ELF-1 (cell line): ENCODE measurements at places on chromosomes 16 and 17.

DNA sequence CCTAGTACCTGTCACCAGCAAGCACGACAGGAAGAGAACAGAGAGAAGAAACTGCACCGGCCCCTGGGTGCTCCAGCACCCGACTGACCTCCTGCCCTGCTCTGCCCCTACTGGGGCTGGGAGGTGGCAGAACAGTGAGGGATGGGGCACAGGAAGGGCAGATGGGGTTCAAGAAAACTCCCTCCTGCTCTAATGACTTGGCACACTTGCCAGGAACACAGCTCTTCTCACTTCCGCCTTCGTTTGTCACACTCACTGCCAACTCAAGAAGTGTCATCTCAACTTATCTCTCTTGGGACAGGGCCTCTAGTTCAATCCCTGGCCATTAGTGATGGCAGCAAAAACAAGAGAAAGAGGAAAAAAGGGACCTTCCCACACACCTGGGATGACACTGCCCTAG is 42.7 kb upstream of the ICAM2 start:
- DNase-seq = no peak

DNA sequence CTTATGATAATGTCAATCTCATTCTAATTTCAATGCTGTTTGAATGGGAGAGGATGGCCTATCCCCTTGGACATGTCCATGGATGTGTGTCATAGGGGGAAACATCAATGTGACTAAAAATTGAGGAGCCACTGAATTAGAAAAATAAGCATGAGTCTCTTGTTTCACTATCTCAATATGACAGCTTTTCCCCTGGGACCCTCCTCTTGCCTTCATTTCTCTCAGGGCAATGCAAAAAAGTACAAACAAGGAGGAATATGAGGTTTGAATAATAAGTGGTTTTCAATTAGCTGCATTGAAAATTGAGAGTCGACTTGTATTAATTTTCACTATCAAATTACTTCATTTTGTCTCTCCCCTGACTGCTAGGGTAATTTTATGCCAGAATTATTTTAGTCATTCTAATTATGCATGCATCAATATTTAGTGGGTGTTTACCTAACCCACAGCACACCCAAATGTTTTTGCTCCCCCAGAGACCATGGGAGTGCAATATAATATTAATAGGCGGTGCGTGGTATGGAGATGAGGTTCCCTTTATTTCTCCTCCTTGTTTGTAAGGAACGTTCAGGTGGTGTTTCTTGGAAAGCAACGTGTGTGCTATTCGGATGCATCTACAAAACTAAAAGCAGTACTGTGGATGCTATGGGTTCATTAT is 6.8 kb upstream of the SDR42E1 start:
- no peak for DNase-seq

DNA sequence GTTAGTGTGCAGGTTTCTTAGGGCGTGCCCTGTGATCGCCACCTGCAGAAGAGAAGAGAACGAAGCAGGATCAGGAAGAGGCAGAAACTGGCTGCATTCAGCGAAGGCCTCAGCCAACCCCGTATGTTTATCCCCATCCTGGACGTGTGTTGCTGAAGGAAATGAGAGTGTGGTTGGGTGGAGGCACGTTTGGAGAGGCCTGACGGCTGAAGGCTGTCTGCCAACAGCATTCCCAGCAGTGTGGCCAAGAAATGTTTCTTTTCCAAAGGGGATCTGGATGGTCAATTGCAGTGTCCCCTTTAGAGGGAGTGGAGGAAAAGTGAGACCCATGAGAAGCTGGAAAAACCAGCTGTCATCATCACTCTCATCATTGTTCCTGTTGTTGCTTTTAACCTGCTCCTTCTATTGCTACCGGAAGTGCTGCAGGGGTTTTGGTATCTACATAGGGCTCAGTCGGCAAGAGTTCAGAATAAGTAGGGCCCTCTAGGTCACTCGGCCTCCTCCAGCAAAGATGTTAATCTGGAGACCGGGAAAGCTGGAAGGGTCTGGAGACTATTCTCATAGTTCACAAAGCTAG is 46.5 kb upstream of the SLC47A1 start:
- peak; percentile 82 for DNase-seq

DNA sequence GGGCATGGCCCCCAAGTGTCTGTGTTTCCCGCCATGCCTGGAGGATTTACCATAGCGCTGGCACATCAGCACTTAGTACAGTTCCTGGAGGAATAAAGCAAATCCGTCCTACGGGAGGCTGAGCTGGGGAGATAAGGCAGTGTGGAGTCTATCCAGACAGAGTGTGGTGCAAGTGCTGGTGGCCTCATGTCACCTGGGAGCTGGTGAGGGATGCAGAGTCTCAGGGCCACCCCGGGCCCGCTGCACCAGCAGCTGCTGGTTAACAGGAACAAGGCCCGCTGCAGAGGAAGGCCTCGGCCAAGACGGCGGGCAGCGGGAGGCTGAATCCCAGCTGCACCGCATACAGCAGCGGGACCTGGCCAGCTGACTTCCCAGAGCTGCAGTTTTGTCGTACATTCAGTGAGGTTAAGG is 57.3 kb upstream of the CDC42EP4 start:
- DNase-seq = peak; percentile 39

GRCh38 chr17:34255841-34256240 is 756 bp downstream of the CCL2 start:
- no peak for DNase-seq

DNA sequence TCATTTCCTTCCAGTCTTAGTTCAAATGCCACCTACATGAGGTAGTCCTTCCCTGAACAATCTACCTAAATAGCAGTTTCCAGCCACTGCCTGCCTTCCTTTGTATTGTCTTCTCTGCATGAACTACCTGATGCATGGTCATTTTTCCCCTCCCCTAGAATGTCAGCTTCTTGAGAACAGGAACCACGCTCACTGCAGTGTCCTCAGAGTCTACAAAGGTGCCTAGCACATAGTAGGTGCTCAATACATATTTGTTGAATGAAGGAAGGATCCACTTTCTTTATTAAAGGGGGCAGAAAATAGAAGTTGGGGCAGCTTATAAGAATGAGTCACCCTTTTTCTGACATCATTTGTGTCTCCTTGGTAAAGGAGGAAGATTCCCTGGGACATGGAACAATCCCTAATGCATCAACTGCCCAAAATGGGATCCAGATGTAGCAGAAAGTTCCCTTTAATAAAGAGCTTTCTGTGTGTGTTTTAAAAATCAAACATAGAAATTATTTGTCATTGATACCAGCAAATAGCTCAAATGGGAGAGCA is 4.4 kb upstream of the CYLD start:
- DNase-seq = no peak

- DNase-seq = no peak
These were observed 94.7 kb upstream of the SIAH1 start for GRCh38 chr16:48479955-48480354.

DNA sequence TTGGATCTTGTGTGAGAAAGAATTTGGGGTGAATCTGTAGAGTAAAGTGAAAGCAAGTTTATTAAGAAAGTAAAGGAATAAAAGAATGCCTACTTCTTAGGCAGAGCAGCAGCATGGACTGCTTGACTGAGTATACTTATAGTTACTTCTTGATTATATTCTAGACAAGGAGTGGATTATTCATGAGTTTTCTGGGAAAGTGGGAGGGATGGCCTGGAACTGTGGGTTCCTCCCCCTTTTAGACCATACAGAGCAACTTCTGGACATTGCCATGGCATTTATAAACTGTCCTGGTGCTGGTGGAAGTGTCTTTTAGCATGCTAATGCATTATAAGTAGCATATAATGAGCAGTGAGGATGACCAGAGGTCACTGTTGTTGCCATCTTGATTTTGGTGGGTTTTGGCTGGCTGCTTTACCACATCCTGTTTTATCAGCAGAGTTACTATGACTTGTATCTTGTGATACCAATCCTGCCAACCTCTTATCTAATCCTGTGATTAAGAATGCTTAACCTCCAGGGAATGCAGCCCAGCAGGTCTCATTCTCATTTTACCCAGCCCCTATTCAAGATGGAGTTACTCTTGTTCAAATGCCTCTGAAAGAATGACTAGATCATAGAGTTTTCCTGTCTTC is 58.7 kb downstream of the HSD17B2 start:
- no peak for DNase-seq

DNA sequence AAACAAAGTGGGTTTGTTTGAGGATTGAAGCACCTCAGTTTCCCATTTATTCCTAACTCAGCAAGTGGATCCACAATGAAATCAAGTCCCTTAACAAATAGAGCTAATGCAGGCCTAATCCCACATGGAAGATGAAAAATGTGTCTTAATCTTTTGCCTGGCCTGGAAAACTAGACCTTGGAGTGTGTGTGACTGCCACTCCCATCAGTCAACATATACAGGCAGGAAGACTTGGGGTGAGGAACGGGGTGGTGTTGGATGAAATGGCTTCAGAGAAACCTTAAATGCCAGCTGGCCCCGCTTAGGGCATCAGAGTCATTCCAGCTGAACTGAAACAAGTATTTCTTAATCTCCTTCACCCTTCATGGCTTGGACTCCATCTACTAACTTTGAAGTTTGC is 269.5 kb downstream of the MAF start:
- no peak for DNase-seq

GRCh38 chr16:17306745-17307144 is 164.0 kb downstream of the XYLT1 start:
- no peak for DNase-seq

- DNase-seq = no peak
These were observed 13.2 kb upstream of the RPTOR start for GRCh38 chr17:80531400-80531799.

DNA sequence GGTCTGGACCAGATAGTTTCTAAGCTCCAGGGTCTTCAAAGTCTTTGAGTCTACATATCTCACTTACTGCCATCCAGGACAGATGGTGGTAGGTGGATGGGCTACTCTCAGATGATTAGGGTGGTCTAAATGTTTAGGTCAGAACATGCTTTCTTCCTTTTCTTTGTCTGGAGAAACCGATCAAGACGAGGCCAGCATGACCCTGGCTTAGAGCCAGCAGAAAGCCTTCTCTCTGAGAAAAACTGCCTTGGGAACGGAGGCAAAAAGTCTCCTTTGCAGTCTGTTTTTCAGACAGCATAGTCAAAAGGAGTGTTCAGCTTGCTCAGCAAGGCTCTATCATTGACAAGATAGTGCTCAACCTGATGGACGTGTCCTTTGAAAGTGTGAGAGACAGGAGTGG is 48.8 kb downstream of the SPACA3 start:
- DNase-seq = no peak

DNA sequence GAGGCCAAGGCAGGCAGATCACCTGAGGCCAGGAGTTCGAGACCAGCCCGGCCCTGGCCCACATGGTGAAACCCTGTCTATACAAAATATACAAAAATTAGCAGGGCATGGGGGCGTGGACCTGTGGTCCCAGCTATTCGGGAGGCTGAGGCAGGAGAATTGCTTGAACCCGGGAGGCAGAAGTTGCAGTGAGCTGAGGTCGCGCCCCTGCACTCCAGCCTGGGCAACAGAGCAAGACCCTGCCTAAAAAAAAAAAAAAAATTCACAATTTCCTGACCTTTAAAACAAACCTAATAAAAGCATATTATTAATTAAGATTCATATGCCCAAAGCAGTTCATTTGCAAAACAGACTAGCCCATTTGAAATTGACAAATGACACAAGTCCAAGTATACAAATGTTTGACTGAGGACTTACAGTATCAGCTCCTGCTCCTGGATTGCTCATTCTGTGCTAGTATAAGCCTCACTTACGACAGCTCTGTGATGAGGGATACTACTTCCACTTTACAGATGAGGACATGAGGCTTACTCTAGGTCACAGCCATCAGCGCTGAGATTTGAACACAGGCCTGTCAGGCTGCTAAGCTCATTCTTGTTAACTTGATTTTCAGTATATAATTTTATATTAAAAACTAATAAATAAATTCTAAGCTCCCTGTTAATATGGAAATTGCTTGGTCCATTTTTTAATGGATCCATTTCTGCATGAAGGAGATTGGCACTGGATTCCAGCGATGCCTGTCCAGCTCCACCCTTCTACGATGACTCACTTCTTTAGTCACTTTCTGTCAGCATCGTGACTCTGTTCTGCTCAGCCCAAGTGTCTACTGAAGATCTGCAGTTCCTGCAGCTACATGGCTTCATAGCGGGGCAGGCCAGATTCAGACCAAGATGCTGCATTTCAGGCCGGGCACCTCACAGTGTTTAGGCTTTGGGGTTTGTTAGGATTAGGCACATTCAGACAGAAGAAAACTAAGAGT is 88.2 kb downstream of the WDR59 start:
- no peak for DNase-seq

DNA sequence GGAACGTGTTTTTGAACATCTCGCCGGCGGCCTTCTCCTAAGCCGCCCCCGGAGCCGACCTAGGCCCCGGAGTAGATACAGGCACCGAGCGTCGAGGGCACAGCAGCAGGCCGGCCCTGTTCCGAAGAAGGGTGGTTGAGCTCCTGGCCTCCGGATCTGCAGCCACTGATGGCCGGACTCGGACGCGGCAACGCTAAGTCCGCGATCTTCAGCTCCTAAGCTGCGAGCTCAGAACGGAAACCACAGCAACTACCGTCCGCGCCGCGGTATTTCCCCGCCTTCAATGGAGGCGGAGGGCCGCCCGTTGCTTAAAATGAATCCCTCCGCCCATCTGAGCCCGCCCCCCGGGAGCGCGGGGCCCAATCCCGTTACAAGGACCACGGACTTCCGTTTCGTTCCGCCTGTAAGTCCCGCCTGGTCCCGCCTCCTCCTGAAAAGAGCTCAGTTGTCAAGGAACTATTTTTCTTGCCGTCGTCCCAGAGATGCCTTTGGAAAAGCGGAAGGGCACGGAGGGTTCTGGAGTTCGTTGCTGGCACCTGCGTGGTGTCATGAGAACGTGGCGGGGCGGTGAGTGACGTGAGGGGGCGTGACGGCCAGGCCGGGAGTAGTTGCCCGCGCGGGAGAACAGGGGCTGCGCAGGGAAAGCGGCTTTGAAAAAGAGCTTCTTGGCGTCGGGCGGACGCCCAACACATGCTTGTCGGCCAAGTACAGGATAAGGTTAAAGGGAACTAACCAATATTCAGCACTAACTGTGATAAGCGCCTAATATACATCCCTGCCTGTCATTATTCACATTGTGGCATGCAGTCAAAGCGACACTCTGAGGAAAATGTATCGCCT is at the start of gene CFAP20:
Gene CFAP20 (minus strand): TSS at position 285 of the 840 bp plus-strand sequence. CDS start 266 bp downstream, at position 19.
- peak; percentile 100 for DNase-seq

- no peak for DNase-seq
These were observed 289.3 kb downstream of the MAP2K6 start for GRCh38 chr17:69703751-69704150.

DNA sequence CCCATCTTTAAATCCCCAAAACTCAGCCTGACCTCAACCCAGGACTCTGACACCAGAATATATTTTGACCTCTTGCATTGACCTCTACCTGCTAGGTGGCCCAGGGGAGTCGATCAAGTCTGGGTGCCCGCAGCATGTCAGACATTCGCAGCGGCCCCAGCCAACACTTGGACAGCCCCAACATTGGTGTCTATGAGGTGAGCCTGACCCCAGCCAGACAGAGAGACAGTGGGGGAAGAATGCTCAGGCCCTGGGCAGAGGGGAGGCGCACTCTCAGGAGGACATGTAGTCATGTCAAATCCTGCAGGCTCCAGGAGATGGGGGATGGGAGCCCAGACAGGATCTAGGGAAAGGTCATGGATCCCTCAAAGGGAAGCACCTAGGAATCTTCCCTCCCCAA is 5.4 kb downstream of the GUCY2D start:
- no peak for DNase-seq

- no peak for DNase-seq
These were observed 98.0 kb downstream of the CDK5R1 start for GRCh38 chr17:32584792-32585191.

- no peak for DNase-seq
These were observed 226.3 kb downstream of the WWOX start for GRCh38 chr16:78325468-78326352.

GRCh38 chr17:76542566-76542971 is 2.7 kb downstream of the PRCD start:
- no peak for DNase-seq

GRCh38 chr17:58506354-58507080 is 7.9 kb downstream of the MTMR4 start:
- DNase-seq = no peak
